ENCODE measurements at places on chromosomes 12 and 14.

- no peak for DNase-seq
Observed at GRCh38 chr12:100346660-100347059, 10.2 kb upstream of the SLC17A8 start.

GRCh38 chr12:79645235-79645630 is 45.5 kb downstream of the PAWR start:
- DNase-seq = no peak

GRCh38 chr14:72311116-72311515 is 378.9 kb downstream of the RGS6 start:
- no peak for DNase-seq

DNA sequence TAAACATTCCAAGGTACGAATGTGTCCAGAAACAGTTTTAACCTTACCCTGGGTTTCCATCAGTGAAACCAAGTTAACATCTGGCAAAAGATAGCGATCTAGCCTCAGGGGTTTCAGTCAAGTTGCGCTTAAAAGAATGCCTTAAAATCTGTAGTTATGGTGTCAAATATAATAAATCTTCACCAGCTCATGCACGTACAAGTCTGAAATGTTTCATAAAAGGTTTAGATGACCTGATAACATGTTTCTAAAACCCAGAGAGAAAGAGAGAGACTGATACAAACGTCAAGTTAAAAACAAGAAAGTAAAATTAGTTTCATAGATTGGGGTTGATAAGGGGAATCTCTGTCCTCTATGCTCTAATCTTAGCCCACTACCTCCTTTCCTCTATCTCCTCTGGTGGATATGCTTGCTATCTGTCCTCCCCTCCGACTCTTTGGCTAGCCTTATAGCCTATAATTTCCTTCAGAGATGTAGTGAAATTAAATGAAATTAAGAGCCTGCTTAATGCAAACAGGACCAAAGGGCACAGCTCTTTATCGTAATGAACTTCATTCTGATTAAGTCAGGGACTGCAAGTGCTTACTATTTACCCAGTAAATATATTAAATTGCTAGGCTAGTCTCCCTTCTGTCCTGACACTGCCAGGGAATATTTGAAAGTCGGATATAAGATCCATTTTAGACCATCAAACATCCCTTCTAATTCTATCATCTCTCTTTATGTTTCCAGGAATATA is 18.4 kb upstream of the FOS start:
- no peak for DNase-seq

- no peak for DNase-seq
Observed at GRCh38 chr14:30648471-30648870, 26.4 kb downstream of the SCFD1 start.

- DNase-seq = no peak
Observed at GRCh38 chr12:102593134-102593533, 112.8 kb upstream of the IGF1 start.

DNA sequence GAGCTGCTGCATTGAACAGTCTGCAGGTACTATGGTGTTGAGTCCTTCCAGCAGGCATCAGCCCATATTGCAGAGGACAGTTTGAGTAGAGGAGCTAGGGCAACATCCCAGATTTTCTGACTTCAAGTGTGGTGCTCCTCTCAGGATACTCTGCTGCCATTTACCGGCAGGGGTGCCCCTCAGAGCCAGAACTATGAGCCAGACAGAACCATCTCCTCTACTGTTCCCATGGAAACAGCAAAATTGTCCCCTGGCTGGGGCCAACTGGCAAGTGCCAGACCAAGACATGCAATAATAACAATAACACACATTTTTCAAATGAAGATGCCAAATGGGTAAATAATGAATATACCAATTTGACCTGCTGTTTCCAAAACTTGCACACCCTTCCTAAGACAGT is 102.9 kb downstream of the ADCK1 start:
- no peak for DNase-seq

DNA sequence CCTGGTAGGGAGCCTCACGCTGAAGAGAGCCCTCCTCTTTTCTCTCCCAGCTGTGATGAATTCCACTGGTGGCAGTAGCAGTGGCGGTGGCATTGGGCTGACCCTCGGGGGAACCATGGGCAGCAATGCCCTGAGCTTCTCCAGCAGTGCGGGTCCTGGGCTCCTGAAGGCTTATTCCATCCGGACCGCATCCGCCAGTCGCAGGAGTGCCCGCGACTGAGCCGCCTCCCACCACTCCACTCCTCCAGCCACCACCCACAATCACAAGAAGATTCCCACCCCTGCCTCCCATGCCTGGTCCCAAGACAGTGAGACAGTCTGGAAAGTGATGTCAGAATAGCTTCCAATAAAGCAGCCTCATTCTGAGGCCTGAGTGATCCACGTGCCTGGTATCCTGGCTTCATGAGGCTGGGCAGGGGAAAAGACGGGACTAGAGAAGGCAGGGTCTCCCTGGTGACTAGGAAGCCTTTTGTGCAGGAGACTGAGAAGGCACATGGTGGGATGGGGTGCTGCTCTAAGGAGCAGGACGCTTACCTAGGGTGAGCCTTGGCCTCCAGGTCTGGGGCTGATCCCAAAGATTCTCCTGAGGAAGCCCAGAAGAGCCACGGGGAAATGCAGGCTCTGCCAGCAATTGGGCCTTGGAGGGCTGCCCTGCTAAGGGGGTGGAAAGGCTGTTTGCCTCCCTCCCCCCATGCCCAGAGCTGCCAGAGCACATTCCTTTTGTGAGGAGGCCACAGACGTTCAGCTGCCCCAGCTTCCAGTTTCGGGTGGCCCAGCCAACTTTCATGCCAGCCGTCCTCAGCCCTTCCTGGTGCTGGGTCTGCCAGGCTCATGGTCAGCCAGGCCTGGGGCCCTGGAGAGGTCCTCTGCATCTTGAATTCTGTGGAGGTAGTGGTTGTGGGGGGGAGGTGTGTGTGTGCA is 15.8 kb downstream of the KRT7 start:
- DNase-seq = no peak

DNA sequence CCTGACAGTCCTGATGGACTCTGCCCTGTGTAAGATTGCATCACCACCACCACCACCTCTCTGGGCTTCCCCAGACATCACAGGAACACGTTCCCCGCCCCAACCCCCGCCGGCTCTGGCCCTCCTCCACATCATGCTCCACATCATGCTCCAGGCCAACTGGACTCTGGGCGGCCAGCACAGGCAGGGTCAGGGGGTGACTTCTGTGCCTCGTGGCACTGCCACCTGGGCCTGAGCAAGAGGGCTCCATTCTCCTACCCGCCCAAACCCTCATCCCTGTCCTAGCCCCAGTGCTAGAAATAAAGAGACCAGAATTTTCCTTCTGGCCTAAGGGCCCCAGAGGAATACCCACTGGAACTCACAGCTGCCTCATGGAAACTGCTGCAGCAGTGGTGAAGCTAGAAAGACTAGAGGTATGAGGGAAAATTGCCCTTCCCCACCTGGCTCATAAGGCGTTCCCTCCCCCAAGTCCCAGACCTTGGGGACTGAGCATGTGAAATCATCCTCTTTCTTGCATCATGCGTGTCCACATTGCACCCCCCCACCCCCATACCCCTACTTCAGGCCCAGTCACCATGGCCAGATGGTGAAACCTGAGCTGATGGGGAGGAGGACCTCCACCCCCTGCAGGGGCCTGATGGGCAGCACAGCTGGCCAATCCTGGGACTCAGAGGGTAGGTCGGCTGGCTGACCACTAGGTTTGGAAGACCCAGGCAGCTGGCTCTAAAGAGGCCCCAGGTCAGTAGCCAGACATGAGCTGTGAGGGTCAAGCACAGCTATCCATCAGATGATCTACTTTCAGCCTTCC is at the start of gene INHBE:
INHBE (plus strand) TSS at position 742 of the 808 bp plus-strand sequence. CDS start 230 bp downstream, outside the sequence.
- no peak for DNase-seq

DNA sequence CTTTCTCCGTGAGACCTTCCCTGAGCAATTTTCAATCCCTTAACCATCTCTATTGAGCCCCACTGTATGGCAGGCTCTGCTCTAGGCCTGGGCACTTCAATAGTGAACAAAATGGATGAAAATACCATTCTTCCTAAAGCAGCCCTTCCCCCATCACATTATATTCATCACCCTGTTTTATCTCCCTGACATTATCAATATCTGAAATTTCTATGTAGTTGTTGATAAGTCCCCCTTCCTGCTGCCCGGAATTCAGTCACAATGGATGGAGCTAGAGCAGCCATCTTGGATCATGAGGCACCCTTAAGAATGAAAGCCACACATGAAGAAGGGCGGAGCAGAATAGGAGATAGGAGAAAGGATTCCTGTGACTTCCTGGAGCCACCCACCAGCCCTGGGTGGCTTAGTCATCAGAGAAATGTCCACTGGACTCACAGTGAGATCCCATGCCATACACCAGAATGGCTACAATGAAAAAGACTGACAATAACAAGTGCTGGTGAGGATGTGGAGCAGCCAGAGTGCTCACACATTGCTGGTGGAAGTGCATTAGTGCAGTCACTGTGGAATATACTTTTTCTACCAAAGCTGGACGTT is 33.9 kb downstream of the SCARB1 start:
- DNase-seq = no peak

GRCh38 chr12:70543444-70543843 is 93.8 kb downstream of the PTPRB start:
- DNase-seq = peak; percentile 75

DNA sequence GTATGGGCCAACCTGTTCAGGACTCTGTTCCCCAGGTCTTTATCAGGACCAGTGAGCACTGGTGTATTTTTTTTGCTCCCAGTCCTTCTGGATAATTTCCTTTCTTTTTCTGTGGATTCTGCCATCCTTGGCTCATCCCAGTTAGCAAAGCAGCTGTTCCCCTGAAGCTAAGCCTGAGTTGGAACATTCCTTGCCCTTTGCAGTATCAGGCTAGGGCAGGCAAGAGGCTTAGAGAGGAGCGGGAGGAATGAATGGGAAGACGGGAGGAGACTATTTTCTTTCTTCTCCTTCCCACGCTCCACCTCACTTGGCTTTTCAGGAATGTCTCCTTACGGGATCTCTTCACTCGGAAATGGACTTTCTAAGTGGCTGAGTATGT is 29.2 kb downstream of the ERG28 start:
- no peak for DNase-seq

DNA sequence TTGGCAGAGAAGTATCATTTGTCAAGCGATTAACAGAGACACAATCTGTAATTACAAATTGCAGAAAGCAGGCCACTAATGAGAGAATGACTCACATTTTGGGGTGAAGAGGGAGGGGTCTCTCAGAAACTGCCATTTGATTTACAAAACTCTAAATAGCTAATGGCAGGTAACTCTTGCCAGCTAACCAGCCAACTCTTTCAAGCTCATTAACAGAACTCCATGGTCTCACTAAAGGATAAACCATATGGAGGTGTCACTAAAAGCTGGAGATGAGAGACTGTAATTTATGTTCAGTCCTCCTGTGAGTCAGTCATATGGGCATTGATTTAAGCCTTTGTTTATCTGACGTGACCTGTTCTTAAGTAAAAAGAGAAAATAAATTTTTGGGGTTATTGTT is 336.4 kb downstream of the FOXG1 start:
- no peak for DNase-seq

DNA sequence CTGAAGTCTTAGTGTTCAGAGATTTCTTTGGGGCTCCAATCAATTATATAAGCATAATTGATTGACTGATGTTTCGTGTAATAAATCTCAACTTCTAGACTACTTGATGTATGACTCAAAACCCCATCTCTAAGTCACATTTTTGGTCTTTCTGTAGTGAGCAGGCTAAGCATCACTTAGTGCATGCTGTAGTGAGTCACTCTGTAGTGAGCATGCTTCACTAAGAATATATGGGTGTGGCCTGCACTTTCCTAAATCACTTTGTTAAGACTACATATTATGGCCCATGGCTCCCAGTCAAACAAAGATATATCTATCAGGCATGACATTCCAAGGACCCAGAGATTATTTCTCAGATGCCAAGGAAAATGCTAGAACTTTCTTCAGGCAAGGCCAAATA is 909.4 kb upstream of the LRFN5 start:
- DNase-seq = peak; percentile 2

GRCh38 chr12:66144791-66145754 is 14.5 kb upstream of the LLPH start:
- DNase-seq = peak; percentile 49

DNA sequence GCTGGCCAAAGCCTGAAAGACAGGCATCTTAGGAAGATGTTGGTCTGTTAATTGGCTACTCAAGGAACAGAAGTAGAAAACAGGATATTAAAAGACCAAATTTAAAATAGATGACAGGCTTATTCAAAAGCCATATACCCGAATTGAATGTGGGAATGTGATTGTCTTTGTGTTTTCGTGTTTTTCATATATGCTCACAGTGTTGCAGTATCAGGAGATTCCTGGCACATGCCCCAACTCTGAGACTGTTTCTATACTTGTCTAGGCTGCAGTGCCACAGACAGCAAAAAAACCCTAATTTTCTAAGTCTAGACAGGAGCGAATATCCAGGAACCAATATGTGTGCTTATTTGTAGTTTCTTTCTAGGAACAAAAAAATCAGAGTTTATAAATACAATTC is 57.4 kb upstream of the KRR1 start:
- DNase-seq = no peak

- DNase-seq = no peak
Observed at GRCh38 chr12:121232977-121233627, 23.2 kb downstream of the P2RX4 start.

- no peak for DNase-seq
Observed at GRCh38 chr12:31815096-31815495, 86.3 kb upstream of the AMN1 start.

- no peak for DNase-seq
Observed at GRCh38 chr12:50638482-50638880, 125.4 kb upstream of the ATF1 start.

DNA sequence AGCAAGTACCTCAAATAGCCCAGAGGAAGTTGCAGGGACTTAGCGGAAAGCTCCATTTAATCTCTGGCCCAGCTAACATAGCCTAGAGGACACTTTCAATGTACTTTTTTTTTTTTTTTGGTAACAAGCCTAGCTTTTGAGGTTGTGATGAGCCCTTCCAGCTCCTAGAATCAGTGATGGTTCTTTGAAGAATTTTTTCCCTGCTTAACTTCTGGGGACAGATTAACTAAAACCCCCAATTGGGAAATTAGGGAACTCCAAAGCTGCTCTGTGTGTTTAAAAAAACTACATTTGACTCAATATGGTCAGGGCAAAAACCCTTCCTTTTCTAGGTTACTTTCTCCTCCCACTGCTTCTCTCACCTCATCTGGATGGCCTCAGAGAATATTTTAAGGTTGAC is 23.9 kb upstream of the ITGA5 start:
- no peak for DNase-seq

Measured in RWPE1 (cell line).